ENCODE measurements at places on chromosomes 2 and 18.

DNA sequence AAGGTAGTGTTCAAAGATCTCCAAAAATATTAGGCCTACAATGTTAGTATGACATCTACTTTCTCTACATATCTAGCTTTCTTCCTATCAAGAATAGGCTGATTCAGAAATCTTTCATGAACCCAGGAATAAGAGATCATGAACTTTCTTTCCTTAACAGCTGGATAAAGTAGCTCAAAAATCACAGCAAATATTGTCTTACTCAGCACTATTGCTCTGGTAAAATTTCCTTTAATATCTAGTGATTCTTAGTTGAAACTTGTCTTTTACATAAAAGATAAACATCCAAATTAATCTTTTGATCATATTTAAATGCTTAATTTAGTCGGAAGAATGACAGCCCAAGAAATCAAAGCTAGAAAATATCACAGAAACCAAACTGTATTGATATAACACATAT, 131.9 kb downstream of the NOL4 start:
- DNase-seq = no peak

GRCh38 chr18:45562567-45563479, 52.5 kb upstream of the SLC14A2 start:
- DNase-seq = peak; percentile 15

- DNase-seq = peak; percentile 48
These were observed 54.3 kb upstream of the TSPYL6 start for GRCh38 chr2:54310311-54310710.

- DNase-seq = no peak
These were observed 137.2 kb upstream of the GPC1 start for GRCh38 chr2:240298117-240298790.

- DNase-seq = peak; percentile 61
These were observed 22.5 kb upstream of the POLE4 start for GRCh38 chr2:74935975-74936391.

DNA sequence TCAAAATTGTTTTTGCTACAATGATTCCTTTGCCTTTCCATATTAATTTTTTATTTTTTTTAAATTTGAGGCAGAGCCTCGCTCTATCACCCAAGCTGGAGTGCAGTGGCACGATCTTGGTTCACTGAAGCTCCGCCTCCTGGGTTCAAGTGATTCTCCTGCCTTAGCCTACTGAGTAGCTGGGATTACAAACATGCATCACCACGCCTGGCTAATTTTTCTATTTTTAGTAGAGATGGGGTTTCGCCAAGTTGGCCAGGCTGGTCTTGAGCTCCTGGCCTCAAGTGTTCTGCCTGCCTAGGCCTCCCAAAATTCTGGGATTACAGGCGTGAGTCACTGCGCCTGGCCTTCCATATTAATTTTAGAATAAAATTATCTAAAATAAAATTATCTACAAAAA, 41.3 kb downstream of the PTPN4 start:
- DNase-seq = no peak

- no peak for DNase-seq
These were observed 319.9 kb upstream of the SALL3 start for GRCh38 chr18:78659748-78660147.

GRCh38 chr18:74604774-74605173, 7.1 kb downstream of the ZNF407 start:
- peak; percentile 78 for DNase-seq

DNA sequence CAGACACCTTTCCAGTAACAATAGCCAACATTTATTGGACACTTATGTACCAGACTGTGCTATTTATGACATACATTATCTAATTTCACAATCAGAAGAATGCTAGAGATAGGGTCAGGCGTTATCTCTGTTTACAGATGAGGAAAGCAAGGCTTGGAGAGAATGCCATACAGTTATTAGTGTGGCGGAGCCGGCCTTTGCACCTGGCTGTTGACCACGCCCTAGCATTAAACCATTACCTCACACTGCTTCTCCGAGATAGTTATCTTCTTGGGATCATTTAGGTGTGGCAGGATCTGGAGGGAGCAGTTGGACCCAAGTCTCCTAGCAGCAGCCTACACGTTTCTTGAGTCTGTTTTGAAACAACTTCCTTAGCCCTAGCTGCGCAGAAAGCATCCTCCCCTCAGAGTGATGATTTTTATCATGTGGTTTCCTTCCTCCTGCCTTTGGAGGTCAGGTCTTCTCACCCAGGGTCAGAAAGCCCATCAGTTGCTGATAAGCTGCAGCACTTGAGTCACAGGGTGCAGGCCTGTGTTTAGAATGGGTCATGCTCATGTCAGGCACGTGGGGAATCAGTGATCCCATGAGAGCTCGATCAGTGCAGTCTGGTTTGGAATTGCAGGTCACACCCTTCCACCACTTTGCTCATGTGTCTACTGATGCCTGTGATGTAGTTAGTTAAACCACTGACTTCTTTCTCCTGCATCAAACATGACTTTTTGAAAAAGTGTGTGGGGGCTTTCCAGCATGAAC, 118.2 kb downstream of the SPTBN1 start:
- peak; percentile 58 for DNase-seq

DNA sequence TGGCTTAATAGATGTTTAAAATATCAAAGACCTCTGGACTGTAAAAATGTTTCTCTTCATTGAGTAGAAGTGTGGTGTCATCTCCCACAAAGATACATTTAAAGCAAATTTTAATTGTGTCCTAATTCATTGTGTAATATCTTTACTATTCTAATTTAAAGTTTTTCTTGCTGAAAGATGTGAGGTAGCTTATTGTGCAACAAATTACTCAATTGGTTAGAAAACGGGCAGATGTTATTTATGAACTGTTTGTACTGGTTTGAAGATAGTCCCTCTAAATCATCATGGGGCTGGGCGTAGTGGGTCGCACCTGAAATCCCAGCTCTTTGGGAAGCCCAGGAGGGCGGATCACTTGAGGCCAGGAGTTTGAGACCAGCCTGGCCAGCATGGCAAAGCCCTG, 65.3 kb downstream of the CYBRD1 start:
- DNase-seq = no peak

DNA sequence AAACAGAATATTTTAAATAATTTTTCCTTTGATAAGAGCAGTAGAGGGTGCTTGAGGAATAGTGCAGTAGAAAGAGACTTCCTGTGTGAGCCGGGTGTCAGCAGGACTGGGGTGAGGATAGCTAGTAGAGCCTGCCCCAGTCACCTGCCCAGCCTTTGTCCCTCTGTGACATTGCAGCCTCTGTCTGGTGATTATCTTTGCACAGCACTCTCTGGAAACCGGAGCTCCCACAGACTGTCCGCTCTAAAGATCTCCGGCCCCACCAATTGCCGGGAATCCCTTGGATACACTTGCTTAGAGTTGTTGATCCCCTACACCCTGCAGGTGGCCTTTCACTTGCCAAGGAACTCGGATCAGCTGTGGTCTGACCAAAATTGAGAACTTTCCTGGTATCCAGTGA, 1081.3 kb upstream of the TMEFF2 start:
- DNase-seq = no peak

DNA sequence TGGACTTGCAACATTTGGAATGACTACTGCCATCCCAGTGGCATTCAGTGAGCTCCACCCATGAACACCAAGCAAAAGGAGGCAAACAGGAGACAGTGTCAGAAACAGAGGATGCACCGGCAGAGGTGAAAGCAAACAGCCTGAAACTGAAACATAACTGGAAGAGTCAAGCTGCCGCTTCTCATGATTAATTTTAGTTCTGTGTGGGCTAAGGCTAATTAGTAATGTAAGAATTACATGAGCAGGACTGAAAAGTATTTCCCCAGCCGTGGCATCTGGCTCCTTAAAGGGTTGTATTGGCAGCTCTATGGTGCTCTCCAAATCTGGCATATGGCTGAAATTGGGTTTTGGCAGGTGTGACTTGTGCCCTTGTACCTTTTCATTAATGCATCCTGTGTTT, 1108.1 kb downstream of the TSN start:
- DNase-seq = no peak

DNA sequence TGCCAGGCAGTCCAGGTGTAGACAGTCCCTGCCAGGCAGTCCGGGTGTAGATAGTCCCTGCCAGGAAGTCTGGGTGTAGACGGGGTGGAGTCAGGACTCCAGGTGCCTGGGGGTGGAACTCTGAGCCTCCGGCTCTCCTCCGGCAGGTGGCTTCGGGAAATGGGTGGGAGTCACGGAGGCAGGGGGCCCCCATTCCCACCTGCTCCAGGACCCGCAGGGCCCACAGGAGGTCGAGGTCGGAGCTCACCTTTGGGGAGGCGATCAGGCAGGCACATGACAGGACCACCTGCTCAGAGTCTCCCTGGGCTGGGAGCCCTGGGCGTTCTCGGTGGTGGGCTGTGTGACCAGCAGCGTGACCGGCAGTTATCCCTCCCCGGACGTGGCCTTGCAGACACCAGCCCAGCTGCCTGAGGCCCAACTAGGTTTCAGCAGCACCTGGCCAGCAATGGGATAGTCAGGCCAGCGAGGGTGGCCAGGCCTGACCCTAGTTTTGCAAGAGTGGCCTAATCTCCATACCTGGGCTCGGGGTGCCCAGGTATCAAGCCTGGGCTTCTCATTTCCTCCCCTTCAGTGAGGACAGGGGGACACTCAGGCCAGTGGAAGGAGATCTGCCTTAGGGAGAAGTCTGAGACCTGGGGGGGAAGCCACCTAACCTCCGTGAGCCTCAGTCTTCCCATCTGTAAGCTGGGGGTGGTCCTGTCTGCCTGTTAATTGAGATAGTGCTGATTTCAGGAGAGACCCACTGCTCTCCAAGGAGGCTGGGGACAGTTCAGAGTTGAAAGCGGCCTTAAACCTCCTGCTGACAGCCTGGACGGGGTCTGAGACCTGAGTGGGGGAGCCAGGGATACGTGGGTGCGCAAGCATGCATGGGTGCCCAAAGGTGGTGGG, 13.2 kb downstream of the GPC1 start:
- DNase-seq = no peak

DNA sequence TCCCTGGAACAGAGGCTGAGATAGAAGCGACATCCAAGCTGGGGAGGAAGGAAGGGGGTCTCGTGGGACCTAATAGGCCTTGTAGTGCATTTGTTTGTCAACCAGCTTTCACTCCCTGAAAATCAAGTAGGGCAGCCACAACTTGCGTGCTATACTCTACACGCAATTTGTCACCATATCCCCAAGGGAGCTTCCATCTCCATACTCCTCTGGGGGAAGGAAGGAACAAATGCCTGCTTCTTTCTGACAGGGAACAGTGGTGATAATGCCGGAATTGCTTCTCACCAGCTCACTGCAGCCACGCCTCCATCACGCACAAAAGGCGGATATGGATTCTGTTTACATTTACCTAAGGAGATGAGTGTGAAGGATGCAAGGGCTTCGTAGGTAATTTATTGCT, 213.4 kb downstream of the TMEM163 start:
- DNase-seq = no peak

DNA sequence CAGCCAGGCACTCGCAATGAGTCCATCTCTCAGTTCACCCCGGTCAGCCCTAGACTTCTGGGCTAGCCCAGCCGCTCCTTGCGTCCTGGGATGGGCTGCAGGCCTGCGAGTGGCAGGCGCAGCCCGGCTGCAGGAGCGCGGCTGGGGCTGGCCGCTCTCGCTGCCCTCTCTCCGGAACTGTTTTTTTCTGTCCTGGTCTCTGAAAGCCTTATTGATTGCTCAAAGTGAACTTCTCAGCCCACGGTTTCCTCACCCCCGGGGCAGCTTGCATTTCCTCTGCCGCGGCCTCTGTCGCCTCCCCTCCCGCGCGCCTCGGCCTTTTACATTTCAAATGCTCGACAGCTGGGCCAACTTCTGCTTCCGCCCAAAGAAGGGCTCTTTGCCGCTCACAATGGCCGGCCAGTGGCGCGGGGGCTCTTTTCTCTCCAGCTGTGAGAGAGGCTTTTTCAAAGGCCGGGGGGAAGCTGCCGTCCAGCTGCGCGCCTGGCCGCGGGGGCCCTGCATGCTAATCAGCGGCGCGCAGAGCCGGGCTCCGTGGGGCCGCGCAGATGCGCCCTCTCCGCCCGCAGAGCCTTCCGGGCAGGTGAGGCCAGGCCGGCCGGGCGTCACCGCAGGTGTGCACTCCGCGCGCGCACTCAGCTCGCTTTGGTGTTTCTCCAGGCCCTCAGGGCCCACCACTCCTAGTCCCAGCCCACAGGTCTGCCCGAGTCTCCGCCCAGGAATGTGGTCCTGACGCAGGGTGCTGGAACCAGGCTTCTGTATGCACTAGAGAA, 513.8 kb downstream of the RNF144A start:
- DNase-seq = no peak

Measured in fibroblast of skin of back (primary cell).